ENCODE measurements at places on chromosomes 5 and 9. TPM values are rescaled to one million over a fixed set of nuclear protein-coding genes. Genes with fewer than 3 reads are reported as not detected.
A peak's percentile ranks its signal among the peaks of the same experiment; 100 is the strongest.

GRCh38 chr5:172412724-172413286 is 41.5 kb downstream of the SH3PXD2B start:
- no peak for DNase-seq

GRCh38 chr5:179758955-179759354 is 26.3 kb downstream of the MAML1 start:
- no peak for DNase-seq

DNA sequence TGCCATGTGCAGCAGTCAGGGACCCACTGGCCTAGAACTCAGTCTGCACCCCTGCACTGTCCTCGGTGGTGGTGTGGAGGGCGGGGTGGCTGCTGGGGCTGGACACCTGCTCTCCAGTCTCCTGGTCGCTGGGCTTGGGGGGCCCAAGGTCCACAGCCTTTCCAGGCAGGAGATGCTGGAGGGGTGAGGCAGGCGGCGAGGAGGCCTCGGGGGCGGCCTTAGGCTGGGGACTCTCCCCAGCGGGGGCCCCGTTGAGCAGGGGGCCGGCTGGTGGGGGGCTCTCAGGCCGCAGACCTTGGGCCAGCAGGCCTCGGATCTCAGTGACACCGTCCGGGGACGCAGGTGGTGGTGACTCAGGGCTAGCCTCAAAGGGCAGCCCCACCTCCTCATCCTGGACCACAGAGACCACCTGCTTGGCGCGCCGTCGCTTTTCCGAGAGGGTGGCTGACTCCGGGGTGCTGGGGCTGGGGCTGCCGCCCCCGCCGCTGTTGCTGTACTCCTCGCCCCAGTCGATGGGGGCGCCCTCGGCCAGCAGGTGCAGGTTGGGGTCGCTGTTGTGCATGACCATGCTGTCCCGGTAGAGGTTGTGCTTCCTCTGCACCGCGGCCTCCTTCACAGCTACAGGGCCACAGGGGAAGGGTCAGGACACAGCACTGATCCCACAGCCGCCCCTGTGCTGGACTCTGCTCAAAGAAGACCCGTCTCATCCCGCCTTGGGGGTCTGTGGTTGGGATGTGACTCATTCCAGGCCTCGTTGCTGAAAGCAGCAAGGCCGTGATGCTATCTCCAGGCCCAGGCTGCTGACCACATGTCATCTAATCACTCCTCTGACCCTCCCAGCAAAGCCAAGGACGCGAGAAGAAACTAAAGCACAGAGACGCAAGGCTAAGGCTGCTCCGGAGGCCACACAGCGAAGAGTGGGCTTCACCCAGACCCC is 55.8 kb downstream of the LRSAM1 start:
- no peak for DNase-seq

- peak; percentile 56 for DNase-seq
Observed at GRCh38 chr5:73902327-73903051, 276.5 kb downstream of the ARHGEF28 start.

DNA sequence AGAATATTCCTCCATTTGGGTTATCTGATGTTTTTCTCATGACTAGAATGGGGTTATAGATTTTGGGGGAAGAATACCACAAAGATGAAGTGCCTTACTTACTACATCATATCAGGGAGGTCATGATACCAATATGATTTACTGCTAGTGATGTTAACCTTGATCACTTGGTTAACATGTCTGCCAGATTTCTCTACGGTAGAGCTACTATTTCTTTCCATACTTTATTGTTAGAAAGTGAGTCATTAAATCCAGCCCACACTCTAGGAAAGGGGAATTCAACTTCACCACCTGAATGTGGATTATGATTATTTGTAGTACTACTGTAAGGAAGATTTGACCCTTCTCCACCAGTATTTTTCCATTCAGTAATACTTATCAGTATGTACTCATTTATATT is 64.7 kb downstream of the UBE2R2 start:
- no peak for DNase-seq

GRCh38 chr9:92807757-92808725 is 43.4 kb upstream of the BICD2 start:
- peak; percentile 12 for DNase-seq

GRCh38 chr5:53575831-53576230 is 15.4 kb downstream of the NDUFS4 start:
- DNase-seq = no peak

DNA sequence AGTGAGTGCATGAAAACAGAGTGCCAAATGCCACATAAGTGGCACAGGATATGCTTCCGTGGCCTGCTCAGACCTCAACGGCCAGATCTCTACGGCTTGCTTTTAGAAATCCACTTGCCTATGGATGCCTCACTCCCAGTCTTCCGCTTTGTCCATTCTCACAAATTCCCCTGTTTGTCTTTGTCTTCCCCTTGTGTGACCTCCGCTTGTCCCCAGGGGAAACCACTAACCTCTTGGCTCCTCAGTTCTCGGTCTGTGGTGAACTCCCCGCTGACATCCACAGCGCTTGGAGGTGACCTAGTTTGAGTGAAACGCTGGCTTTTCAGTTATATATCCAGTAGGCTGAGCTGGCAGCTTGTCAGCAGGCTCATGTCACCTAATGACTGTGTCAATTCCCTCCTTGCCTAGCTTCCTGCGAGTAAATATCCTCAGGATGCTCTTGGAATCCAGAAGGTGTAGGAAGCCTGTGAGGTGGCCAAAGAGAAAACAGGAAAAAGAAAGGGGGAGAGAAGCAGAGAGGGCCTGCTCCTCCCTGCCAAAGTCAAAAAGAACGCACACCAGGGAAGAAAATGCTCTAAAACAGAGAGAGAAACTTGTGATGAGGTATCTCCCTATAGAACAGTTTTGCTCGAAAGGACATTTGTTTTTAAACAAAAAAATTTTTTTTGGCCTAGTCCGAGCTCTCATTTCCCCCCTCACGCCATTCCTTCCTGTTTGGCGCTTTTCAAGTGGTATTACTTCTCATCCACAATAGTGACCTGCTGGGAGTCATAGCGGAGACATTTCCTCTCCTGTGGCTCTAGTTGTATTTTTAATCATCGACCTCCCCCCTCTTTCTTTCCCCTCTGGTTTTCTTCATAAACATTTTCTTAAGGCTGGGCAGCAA is 101.6 kb upstream of the SPRY4 start:
- no peak for DNase-seq

GRCh38 chr5:133627180-133627579 is 14.8 kb upstream of the FSTL4 start:
- no peak for DNase-seq

GRCh38 chr5:77003246-77003645 is 27.0 kb upstream of the AGGF1 start:
- no peak for DNase-seq

- DNase-seq = no peak
Observed at GRCh38 chr5:54446379-54446732, 9.1 kb upstream of the HSPB3 start.

DNA sequence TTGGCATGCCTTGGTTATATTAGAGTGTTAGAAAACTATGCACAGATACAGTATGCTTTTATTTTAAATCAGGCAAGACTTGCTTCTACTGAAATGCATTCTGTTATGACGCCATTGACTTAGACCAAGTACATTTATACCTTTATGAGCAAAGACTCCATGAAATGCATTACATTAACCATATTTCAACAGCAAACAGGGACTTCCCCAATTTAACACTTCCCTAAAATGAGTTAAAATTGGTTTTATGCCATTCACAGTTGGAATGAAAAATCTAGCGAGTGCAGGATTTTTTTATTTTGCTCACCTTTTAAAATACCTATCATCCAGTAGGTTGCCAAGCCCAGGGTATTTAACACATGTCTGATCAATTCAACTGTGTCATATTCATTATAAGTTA is 272.1 kb upstream of the IZUMO3 start:
- no peak for DNase-seq

GRCh38 chr9:94734054-94734754 is 7.7 kb downstream of the AOPEP start:
- no peak for DNase-seq

GRCh38 chr5:141681695-141682641 is at the start of gene ARAP3:
ARAP3 (minus strand) TSS chr5:141682230; CDS start chr5:141680486, 1,744 bp downstream.
- DNase-seq = no peak

DNA sequence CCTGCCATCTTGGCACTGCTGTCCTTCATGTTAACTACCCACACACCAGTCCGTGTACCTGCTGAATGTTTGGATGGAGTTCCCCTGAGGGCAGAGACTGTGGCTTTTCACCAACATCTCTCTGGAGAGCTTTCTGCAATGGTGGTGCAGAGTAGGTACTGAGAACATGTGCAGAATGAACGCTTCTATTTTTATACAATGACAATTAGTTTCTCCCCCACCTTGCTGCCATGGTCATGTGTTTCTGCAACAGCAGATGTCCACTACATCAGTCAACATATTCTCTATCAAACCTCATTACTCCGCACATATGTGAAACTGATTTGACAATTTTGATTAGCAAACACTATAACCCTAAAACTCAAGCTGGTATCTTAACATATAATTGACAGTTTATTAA is 14.5 kb downstream of the PTCH1 start:
- no peak for DNase-seq

DNA sequence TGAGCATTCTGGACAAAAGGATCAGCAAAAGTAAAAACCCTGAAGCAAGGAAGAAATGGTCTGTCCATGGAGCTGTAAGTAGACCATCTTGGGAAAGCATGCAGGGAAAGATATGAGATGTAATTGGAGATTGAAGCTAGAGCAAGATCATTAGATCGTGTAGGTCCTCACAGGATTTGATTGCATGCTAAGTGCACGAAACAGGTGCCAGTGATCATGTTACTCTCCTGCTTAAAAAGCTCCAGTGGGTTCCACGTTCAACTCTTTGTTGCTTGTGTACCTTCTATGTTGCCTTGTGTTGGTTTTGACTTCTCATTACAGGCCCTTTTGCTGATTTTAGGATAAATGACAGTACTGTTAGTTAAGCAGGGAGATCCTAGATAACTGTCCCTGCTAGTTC is 442.0 kb downstream of the DMRT2 start:
- DNase-seq = no peak

GRCh38 chr9:124284237-124284831 is 26.6 kb downstream of the NEK6 start:
- DNase-seq = no peak

- DNase-seq = no peak
Observed at GRCh38 chr5:115079924-115080623, 89.6 kb downstream of the TRIM36 start.

GRCh38 chr5:11504065-11504885 is 400.0 kb downstream of the CTNND2 start:
- DNase-seq = no peak

DNA sequence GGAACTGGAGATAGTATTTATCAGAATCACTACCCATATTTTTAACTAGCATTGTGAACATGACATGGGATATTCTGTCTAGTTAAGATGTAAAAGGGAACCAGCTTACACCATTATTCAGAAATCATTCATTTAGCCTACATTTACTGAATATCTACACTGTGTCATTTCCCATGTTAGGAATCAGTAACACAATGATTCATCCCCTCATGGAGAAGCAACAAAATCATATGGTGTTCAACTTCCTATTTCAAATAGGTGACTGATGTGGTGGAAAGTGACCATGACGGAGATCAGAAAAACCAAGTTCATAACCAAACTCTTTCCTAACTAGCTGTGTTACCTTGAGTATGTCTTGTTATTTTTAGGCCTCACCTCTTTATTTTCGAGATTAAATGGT is 550.0 kb upstream of the TUSC1 start:
- no peak for DNase-seq

- DNase-seq = no peak
Observed at GRCh38 chr5:126884269-126884819, 107.4 kb downstream of the LMNB1 start.

GRCh38 chr5:53265043-53265442 is 155.5 kb upstream of the MOCS2 start:
- DNase-seq = no peak

GRCh38 chr5:14011089-14012020 is 66.9 kb upstream of the DNAH5 start:
- peak; percentile 61 for DNase-seq

The ADRB2 gene
- total RNA-seq = 14.4 TPM

The HRCT1 gene
- not detected for total RNA-seq

The APBA1 gene
- total RNA-seq = 2.4 TPM

The SLC45A2 gene
- not detected for total RNA-seq

The PCDHGA10 gene
- total RNA-seq = 0.24 TPM

The ALDH1A1 gene
- 1.0 TPM for total RNA-seq

The SELENOP gene
- total RNA-seq = 0.77 TPM

The CYLC2 gene
- not detected for total RNA-seq

The EGFL7 gene
- total RNA-seq = not detected

The FOXD4L5 gene
- total RNA-seq = 1.2 TPM

The TMOD1 gene
- total RNA-seq = 1.1 TPM

The TMEM141 gene
- 40.5 TPM for total RNA-seq

Measured in naive thymus-derived CD4-positive, alpha-beta T cell (primary cell).